ENCODE measurements at places on chromosomes 3 and 15.

GRCh38 chr15:70517194-70517590, 246.2 kb downstream of the UACA start:
- DNase-seq, result no peak

GRCh38 chr15:75720787-75721479, 8.3 kb upstream of the CSPG4 start:
- no peak for DNase-seq

DNA sequence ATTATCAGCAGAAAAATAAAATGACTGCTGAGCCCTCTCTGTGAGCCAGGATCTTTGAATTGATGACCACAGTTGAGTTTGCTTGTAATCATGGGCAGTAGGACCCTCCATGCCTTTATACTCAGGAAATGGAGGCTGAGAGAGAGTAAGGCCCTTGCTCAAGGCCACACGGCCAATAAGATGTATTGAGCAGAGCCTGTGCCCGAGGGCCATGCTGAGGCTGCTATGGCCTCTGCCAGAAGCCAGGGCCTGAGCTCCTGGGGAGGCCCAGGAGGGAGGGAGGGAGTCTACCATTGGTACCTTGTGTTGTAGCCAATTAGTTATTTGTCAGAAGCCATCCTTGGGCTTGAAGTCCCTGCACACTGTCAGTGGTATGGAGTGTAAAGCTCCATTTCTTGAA, 151.4 kb downstream of the DNAJB8 start:
- no peak for DNase-seq

- DNase-seq, result no peak
Measured at GRCh38 chr15:22880068-22880980, 41.9 kb downstream of the NIPA2 start.

DNA sequence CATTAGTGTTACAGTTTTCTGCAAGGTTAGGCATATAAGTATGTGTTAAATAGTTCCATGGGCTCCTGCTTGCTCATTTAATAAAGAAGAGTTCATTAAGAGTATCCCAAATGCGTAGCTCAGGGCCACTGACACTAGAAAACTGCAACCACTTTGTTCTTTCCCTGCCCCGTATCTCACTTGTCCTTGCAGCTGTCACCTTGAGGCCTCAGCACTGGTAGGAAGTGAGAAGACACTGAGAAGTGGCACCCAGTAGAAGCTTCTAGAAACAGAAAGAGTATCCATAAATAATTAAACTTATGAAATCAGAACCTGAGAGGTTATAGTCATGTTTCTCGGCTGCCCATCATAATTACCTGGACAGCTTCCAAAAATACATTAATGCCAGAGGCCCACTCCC, 266.0 kb downstream of the KCNMB2 start:
- no peak for DNase-seq

GRCh38 chr15:46552316-46552715, 917.5 kb downstream of the SQOR start:
- DNase-seq, result no peak

- DNase-seq, result no peak
Measured at GRCh38 chr3:112315791-112316190, 17.2 kb upstream of the CD200 start.

- no peak for DNase-seq
Measured at GRCh38 chr3:6326771-6327170, 534.1 kb upstream of the GRM7 start.

DNA sequence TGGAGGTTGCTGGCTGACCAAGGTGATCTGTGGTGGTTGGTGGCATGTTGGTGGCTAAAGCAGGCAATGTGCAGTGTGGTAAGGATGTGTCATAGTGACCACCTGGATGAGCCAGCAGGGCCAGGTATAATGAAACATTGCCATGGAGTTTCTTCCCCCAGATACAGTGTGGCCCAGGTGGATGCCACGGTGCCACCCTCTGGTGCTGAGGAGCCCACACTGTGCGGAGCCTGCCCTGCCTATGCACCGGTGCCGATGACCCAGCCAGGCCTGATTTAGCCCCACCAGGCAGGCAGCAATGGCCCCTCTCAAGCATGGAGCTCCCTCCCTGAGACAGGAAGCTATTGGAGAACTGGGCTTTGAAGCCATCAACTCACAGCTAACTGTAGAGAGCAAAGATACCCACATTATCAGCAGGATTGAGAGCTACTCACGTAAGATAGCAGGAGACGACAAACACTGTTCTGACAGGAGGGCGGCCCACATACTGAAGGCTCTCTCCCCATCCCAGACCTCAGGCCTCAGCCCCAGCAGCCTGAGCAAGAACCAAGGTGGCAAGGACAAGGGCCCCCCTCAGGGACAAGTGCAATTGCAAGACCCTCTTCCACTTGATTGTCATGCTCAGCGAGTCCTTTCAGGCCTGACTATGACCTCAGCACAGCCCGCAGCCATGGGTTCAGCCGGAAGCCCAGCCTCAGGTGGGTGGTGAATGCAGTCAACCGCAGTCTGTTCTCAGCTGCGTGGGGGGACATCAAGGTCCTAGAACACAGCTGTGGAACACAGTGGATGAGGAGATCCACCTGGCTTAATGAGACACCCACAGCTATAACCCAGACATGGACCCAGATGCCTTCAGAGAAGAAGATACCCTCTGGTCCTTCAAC, 82.8 kb upstream of the CDV3 start:
- DNase-seq, result no peak

GRCh38 chr15:61780278-61780980, 279.8 kb downstream of the VPS13C start:
- no peak for DNase-seq

GRCh38 chr15:71366926-71367325, 251.7 kb downstream of the THSD4 start:
- no peak for DNase-seq

DNA sequence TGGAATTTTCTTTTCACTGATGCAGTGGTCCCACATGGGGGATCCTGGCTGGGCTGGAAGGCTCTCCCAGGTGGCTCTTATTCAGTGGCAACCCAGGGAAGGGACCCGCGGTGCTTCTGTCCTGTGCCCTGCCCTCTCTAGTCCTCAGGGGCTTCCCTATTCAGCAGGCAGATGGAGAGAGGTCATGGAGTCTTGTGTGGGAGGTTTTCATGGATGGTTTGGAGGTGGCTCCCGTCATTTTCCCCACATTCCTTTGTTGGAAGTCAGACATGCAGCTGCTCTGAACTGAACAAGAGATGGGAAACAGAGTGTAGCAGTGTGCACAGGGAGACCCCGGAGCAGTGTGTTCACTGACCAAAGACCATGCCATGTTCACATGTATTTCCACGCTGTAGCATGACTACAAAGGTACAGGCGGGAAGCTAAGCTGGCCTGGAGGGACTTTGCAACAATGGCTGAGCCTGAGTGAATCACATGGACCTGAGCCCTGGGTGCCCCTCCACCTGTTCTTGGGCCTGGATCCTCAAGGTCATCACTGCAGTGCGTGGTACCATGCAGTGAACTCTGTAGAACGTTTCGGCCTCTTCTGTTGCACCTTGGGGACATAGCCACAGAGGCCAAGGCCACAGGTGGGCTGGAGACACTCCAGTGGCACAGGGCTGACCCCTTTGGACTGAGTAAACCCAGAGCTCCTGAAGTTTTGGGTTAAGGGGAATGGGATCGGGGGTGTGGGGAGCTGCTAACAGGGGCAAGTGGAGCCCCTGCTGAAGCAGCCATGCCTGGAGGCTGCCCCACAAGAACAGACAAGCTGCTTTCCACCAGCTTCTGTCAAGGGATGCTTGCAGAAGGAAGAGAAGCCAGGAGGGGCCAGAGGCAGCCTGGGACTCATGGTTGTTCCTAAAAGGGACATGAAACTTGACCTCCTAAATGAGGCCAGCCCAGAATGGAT, 123.0 kb downstream of the ASB7 start:
- no peak for DNase-seq

GRCh38 chr3:45772341-45773035, 23.8 kb downstream of the SLC6A20 start:
- no peak for DNase-seq

DNA sequence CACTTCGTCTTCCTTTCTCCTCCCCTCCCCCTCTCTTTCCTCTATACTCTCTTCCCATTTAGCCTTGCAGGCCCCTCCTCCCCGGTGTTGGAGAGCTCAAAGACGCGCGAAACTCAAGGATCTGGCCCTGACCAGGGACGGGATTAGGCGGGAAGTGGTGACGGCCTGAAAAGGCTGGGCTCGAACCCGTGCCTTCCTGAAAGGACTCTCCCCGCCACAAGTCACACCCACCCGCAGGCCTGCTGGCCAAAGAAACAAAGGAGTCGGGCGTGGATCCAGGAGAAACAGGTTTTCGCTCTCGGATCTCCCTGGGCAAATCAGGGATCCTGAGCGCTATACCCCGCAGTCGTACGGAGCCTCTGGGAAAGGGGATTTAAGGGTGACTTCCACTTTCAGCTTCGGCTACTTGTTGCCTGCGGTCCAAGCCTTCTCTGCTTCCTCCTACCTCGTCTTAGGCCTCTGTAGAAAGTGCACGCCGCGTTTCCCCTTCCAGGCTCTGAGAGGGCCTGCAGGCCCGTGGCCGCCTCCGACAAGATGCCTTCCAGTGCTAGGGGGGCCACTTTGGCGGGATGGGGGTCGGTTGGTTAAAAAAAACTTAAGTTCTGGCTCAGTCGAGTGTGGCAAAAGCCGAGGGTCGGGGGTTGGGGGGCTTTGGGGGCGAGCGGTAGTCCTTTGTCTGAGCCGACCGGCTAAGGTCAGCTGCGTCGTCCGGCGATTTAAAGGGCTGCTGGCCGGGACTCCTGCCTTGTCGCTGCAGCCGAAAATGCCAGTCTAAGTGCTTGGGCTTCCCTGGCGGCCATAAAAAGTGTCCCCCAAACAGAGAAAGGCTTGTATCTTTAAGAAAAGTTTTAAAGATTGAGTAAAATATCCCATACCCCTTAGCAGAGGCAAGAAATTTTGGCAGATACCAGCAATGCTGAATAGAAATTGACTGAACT, 8.2 kb downstream of the ZIC4 start:
- DNase-seq, result no peak

- no peak for DNase-seq
Measured at GRCh38 chr3:151382671-151383070, 1.9 kb downstream of the P2RY12 start.

GRCh38 chr3:49495023-49495422, 25.0 kb downstream of the DAG1 start:
- DNase-seq, result no peak

DNA sequence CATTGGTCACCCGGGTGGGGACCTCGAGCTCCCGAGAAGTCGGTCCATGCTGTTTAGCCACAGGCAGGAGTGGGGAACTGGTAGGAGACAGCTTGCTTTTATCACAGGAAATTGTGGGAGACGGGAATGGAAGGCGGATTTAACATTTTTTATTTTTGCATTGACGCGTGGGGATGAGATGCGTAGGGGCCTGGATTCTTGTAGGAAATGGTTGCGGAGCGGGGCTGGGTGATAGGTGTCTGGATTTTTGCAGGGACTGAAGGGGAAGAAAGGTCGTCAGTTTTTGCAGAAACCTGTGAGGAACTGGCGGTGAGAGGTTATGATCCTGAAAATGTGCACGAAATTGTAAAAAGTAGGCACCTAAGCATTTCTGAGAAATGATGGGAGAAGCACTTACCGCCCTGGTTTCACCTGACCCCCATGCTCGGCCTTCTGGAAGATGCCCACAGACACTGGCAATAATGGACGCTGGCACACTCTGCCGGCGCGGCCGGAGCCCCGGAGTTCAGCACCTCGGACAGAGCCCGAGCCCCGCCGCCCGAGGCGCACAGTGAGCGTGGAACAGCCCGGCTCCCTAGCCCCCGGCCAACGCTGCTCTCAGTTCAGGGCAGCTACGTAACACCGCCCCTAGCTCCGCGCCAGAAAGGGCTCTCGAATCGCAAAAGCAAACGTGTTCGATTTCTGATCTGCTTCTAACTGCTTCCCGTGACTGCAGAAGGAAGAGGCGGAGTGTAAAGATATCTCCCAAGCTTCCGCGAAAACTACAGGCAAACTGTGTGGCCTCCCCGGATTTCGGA, 928 bp downstream of the ANKRD34C start:
- DNase-seq, result no peak

GRCh38 chr3:195715583-195716266, 5.1 kb upstream of the MUC20 start:
- DNase-seq, result no peak

DNA sequence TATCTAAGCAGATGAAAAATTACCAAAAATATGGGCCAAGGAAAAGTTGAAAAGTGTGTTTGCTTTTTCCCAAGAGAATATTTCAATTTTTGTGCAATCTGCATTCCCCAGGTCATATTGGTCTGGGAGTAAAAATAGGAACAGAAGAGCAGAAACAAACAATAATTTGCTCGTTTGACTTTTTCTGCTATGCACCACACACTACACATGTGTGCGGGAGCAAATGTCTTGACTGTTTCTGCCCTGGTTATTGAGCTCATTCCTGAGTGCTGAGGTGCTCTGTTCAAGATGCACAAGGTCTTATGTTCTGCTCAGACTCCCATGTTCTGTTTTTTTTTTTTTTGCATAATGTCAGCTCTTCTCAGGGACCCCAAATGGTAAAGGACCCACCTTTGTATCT, 298.0 kb upstream of the MME start:
- DNase-seq, result no peak

- DNase-seq, result no peak
Measured at GRCh38 chr15:51721199-51721960, 16.1 kb downstream of the LYSMD2 start.

GRCh38 chr15:58736018-58736643, 13.4 kb downstream of the ADAM10 start:
- DNase-seq, result no peak

- no peak for DNase-seq
Measured at GRCh38 chr15:100737214-100737613, 134.8 kb downstream of the ASB7 start.

DNA sequence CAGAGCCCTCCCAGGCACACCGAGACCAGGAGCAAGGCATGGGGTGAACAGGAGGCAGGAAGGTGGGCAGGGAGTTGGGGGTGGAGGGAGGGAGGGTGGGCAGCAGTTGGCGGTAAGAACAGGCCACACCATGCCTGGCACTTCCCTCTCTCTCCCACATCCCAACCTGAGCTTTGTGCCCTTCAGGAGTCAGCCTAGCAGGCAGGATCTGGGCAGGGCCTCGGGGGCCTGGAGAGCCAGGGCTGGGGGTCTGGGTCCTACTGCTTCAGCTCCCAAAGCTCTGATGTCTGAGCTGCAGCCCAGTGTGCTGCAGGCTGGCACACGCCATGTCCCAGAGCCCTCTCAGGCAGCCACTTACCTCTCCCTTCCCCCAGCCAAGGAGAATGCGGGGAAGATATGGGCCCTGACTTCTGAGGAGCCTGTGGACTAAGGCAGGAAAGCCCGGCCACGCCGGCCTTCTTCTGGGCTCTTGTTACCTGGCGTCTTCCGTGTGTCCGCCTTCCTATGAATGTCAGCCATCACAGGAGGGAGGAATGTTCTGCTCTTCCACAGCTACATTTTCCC, 2.9 kb upstream of the MYL3 start:
- DNase-seq, result no peak

DNA sequence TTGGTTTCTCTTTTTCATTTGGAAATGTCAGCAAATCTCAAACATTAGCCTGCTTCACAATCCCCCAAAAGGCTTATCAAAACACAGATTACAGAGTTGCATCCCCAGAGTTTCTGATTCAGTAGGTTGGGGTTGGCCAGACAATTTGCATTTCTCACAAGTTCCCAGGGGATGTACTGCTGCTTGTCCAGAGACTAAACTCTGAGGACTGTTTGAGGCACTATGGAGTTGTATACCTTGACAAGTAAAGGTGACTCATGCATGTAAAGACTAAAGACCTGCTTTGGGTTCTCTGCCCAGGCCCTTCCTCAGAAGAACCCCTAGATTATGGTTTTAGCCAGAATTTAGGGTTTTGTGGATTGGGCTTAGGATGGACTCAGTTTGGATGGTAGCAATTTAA, 151.1 kb upstream of the ARHGEF26 start:
- no peak for DNase-seq

- no peak for DNase-seq
Measured at GRCh38 chr3:40427045-40427669, 30.0 kb upstream of the RPL14 start.

GRCh38 chr15:26438718-26439117, 334.1 kb downstream of the GABRB3 start:
- no peak for DNase-seq
